ENCODE measurements at places on chromosomes 1 and 21. TPM values are rescaled to one million over a fixed set of nuclear protein-coding genes. Genes with fewer than 3 reads are reported as not detected.

The TLR5 gene
- total RNA-seq = 2.0 TPM

The CCDC190 gene
- 0.26 TPM for total RNA-seq

The ADAMTS1 gene
- total RNA-seq = 80.2 TPM

The SETDB1 gene
- total RNA-seq = 19.3 TPM

DNA sequence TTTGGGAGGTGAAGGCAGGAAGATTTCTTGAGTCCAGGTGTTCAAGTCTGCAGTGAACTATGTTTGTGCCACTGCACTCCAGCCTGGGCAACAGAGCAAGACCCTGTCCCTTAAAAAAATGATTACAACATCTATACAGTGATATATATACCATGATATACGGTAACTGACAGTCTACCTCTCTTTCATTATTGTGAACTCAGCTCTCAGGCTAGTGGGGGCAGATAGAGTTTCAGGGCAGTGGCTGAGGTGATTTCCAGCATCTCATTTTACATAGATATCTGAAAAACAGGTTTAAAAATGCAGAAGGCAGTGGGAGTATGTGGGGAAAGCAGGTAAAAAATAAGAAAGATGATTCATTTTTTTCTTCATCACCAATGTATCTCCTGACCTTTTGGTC, 8.1 kb upstream of the NTNG1 start:
- DNase-seq = no peak

DNA sequence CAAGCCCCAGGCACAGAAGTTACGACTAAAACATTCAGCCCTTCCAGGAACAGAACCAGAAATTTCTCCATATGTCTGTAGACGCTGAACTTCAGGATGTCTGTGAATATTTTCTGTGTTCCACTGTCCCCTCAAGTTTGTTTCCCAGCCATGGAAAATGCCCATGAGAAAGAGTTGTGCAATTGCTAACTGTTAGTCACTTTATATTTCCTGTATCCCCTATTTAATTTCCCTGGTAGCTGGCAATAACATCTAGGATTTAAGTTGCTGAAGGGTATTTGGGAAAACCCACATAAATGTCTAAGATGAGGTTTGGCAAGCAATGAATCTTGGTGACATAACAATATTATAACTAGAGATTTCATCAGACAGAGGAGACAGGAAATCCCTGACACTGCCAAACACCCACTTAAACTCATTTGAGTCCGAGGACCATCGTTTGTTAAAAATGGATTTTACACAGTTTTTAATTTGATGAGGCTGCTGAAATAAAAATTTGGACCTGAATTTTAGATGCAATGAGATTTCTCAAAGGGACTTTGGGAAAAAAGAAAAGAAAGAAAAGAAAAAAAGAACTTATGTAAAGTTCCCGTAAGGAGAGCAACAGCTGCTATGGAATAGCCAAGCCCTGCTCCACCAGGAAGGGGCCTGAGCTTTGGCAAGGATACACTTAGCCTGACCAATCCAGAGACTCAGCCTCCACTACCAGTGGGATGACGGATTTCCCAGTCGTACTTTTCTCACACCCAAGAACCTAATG, 21.8 kb upstream of the ERRFI1 start:
- DNase-seq = no peak

DNA sequence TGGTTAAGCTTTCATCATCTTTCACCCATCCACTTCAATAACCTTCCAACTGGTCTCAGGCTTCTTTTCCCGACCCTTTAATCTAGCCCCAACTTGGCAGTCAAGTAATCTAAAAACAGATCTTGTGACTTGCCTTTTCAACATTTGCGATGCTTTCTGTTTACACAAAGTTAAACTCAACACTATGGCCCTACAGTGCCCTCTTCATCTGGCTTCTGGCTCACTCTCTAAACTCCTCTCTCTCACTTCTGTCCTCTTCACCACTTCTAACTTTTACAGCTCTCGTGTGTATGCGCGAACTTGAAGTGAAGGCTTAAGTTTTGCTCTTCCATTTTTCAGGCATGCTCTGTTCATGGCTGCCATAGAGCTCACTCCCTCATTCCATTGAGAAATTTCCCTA, 1122.3 kb upstream of the ADGRL2 start:
- no peak for DNase-seq

DNA sequence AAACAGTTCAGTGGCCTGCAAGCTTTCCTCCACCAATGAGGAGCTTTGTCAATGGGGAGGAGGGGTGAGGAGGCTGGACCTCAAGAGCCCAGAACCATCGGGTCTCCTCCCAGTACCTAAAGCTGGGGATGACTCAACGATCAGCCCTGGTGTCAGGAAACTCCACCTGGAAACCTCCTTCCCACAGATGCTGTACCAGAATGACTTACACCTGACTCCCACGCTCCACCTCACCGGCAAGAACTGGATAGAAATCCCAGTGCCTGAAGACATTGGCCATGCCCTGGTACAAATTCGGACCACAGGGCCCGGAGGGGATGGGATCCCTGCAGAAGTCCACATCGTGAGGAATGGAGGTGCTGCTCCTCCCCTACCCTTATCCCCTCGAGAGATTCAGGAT, 11.4 kb downstream of the TMEM81 start:
- no peak for DNase-seq

GRCh38 chr1:31799895-31800673, 15.7 kb downstream of the SPOCD1 start:
- DNase-seq = no peak

DNA sequence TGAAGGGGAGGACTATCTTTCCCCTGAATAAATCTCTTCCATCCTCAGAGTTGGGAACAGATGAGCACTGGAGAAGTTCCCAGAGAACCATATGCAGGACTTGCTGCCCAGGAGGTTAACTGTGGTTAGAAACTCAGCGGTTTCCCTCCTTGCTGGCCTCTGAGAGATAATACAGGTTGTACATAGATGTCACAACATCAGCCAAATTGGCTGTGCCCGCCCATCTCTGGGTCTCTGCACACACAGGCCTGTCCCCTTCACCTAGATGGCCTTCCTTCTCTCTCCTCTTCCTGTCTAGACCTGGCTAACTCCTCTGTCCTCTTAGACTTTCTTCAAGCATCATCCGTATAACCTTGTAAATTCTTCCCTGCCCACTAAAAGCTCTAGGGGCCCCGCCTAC, 5.7 kb downstream of the RGS5 start:
- no peak for DNase-seq

DNA sequence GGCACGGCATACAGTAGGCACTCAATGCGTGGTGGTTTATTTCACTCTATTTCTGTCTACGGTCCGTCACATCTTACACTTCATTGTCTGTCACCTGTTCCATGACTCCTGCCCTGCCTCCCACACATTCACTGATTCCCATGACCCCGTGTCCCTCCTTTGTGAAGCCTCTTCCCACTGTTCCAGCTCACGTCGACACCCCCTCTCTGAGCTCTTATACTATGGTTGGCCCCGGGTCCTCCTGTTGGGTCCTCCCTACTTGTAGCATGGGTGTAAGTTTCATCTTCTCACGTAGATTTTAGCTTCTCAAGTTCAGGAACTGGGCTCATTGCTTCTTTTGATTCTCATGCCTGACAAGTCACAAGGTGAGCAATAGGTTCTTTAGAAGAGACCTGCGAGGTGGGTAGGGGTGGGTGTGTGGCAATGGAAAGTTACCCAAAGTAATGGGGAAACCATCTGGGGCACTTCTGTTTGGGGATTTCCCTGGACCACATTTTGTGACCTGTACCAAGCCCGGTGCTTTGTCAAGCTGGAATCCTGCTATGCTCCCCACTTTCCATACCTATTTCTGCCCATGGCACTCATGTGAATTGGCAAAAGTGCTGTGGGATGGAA, 22.1 kb upstream of the IL10 start:
- no peak for DNase-seq

- DNase-seq = no peak
Measured at GRCh38 chr1:227796359-227796915, 19.0 kb upstream of the PRSS38 start.

DNA sequence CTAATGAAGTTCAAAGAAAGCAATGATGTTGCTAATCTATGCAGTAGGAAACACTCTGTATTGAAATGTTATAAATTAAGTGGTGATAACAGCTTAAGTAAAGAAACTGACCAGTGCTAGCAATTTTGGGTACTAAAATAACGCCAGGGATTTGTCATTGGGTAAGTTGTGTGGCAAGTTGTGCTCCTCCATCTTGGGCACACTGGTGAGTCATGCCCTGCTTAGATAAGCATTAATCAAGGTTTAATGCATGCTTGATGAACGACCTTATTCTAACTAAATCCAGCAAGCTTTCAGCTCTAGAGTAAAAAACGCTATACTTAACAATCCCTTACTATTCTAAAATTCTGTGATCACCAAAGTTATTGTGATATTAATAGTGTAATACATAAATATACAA, 25.2 kb downstream of the VAMP4 start:
- no peak for DNase-seq

DNA sequence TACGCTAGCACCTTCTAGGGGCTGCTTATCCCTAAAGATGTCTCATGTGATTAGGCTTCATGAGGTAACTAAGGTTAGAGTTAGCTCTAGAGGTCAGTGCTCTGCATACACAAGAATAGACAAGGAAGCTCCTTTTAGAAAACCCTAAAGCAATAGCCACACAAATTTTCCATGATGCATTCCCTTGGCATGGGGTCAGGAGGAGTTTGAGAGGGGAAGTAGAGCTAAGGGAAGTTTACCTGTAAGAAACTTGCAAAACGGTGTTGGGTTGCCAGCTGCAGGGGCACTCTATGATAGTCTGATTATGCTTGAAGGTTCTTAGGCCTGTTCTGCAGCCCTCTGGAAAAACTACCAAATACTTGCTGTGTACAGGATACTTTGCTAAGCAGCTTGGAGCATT, 39.0 kb upstream of the A3GALT2 start:
- DNase-seq = no peak

- DNase-seq = no peak
Measured at GRCh38 chr1:108955881-108956280, 7.4 kb downstream of the CLCC1 start.

DNA sequence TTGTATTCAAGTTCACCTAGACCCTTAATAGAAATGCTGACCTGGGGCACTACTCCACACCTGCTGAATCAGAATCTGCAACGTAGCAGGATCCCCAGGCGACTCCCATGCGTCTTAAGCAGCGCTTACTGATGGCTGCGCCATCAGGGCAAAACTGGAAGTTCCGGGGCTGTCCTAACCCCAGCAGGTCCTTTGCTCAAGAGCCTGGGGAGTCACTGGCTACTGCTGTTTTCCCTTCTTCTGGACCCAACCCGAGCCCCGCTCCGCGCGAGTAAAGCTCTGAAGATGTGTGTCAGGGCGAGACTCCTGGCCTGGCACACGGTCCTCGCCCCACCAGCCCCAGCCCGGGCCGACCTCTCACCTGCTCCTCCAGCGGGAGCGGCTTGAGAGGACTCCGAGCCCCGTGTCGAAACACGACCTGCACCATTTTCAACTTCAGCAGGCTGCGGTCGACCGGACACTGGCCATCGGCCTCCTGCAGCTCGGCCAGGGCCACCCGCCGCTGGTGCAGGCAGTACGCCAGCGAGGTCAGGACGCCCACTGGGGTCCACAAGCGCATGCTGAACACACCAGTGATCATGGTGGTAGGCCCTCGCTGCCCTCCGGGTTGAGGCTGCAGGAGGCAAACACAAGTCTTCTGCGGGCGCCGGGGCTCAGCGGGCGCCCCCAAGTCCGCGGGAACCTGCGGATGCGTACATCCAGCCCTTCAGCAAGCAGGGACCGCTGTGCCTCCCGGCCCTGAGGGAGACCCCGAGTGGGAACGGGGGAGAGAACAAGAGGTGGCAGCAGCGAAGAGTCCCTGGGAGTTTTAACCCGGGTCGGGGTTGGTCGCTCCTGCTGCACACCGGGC, 630 bp downstream of the ACP6 start:
- DNase-seq = peak; percentile 74

GRCh38 chr21:44337941-44338895, 972 bp downstream of the CFAP410 start:
- DNase-seq = peak; percentile 72

GRCh38 chr21:39613041-39613934, 548 bp downstream of the B3GALT5 start:
- DNase-seq = no peak

DNA sequence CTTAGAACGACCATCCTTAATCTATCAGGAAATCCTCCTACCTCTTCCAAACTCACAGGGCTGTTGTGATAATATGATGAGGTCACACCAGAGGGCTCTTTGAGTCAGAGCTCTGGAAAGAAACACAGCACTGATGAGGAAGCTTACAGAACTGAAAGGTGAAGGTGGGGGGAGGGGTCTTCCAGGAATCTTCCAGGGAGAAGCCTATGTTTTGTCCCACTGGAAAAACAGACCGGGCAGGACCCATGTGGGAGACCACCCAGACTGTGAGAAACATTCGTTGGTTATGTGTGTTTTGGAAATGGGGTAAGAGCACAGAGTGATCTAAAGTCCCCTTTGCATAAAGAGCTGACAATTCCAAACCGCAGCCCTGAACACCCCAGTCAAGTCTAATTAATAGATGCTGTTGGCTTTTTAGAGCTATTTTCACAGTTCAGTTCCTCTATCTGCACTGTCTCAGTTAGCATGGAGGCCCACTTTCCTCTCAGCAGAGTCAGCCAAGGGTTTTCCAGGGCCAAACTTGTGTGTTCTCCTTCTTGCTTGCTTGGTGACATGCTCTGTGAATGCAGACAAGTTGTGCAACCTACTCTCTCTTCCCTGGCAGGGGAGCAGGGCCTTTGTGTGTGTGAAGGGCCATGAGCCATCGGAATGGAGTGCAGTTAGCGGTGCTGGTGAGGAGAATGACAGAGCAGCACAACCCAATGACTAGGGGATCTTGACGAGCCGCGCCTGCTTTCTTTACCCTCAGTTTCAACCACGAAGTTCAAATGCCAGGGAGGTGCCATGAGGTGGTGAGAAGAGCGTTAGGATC, 12.3 kb downstream of the PHLDA3 start:
- DNase-seq = peak; percentile 88

GRCh38 chr1:53023546-53023945, 38.5 kb upstream of the PODN start:
- DNase-seq = no peak

Measured in right cardiac atrium (tissue), 5 donors.